ENCODE measurements at places on chromosomes 1 and 21.

- DNase-seq, result no peak
Observed at GRCh38 chr1:243851765-243852164, 1.7 kb upstream of the AKT3 start.

DNA sequence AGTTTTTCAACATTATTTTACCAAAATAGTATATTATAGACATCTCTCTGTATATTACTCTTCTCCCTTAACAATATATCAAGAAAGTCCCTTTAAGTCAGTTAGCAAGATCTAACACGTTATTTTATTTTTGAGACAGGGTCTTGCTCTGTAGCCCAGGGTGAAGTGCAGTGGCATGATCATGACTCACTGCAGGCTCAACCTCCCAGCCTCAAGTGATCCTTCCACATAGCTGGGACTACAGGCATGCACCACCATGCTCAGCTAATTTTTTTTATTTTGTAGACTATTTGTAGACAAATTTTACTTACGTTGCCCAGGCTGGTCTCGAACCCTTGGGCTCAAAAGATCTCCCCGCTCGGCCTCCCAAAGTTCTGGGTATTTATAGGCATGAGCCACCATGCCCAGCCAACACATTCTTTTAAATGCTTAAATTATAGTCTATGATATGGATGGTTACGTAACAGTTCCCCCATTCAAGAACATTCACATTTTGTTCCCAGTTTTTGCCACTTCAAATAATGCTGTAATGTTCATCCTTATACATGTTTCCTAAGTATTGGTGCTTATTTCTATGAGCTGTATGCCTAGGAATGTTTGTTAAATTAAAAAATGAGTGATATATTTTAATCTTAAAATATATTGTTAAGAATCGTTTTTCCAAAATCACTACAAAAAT, 70.4 kb downstream of the TUT4 start:
- no peak for DNase-seq

GRCh38 chr1:230339033-230339432, 87.1 kb downstream of the PGBD5 start:
- no peak for DNase-seq

DNA sequence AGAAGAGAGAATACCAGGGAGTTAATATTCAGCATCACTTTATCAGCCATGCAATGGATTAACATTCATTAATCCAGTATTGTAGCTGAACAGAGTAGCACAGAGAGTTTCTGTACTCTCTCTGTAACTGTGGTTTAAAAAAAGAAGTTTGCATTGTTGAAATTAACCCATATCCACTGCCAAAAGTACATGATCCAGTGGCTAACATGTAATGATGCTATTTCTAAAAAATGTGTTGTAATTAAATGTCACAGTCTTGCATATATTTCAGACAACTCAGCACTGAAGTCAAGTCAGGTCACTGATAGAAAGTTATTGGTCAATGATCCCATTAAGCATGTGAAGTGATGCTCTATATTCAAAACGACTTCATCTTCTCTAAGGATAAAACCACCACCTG, 141.3 kb downstream of the NRIP1 start:
- DNase-seq, result no peak

DNA sequence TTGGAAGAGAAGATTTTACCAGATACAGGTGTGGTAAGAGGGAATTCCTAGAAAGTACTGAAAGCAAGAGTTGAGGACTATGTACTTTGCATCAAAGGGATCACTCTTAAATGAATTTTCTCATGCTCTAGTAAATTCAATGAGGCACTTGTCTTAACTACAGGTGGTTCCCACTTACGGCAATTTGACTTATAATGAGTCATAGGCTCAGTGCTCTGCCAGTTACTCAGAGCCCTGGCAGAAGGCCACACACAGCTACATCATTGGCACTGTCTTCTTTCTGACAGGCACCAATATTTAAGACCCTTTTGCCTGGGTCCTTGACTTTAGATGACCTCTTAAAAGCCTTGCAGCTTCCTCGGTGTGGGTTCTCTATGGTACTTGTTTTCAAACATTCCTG, 15.9 kb upstream of the ADAMTS5 start:
- DNase-seq, result no peak

DNA sequence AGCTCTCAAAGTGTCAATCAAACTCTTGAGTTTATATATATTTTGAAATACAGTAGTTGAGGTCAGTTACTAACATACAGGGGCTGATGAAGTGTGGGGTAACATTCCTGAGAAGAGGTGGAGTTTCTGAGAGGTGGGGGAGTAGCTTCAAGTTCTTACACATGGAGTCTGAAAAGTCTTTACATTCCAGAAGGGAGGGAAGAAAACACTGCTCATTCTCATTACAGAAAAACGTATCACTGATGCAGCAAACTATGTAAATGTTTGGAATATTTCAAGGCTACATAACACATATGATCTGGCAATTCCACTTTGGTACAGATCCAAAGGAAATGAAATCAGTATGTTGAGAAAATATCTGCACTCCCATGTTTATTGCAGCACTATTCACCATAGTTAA, 1065.8 kb upstream of the B3GALT2 start:
- DNase-seq, result no peak

DNA sequence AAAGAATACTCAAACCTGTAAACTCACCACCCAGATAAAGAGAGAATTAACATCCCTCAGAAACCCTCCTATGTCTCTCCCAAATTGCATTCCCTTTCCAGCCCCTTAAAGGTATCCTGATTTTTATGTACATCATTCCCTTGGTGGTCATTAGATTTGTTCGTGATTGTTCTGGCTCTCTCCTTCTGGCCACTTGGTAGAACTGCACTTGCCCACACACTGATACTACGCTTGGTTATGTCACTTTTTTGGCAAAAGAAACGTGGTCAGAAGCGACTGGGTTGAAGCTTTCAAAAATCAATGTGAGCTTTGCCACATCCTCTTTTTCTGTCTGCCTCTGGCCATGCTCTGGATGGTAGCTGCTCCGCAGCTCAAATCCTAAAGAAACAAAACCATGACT, 76.3 kb downstream of the KRTAP19-8 start:
- no peak for DNase-seq

- DNase-seq, result peak; percentile 73
Observed at GRCh38 chr1:116909512-116910378, at the start of gene PTGFRN. Gene PTGFRN, plus strand, starts transcription at chr1:116909916. Its CDS starts 288 bp downstream, at chr1:116910204.

DNA sequence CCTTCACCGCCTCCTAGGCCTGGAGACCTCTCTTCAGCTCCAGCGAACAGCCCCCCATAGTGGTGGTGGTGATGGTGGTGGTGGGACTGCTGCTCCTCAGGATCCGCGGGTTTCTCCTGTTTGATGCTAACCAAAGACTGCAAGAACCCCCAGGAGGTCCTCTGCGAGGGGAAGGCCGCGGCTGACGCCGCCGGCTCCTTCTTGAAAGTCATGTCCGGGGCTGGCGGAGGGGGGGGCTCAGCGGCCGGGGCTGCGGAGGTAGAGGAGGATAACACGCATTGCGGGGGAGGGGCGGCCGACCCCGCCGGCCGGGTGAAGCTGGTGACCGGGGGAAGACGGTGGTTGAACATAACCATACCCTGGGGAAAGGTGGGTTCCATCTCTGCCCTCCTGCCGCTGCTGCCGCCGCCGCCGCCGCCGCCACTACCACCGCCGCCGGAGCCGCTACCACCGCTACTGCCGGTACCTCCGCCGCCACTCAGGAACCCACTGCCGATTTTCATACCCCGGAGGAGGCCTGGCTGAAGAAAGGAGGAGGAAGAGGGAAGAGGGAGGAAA, 554 bp downstream of the ZNF281 start:
- peak; percentile 24 for DNase-seq

- DNase-seq, result no peak
Observed at GRCh38 chr21:24628046-24628445, 979.2 kb downstream of the MRPL39 start.

DNA sequence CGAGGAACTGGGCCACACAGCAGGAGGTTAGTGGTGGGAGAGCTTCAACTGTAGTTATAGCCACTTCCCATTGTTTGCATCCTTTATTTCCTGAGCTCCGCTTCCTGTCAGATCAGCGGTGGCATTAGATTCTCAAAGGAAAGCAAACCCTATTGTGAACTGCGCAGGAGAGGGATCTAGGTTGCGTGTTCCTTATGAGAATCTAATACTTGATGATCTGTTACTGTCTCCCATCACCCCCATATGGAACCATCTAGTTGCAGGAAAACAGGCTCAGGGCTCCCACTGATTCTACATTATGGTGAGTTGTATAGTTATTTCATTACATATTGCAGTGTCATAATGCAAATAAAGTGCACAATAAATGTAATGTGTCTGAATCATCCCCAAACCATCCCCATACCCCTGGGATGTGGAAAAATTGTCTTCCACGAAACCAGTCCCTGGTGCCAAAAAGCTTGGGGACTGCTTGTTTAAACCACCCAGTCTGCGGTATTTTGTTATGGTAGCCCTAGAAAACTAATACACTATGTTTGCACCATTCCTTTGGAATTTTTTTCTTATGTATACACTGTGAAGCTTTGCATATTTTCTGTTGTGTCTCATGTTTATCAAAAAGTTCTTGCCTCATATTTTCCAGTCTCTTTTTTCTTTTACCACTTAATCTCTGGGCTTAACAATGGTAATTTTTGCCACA, 136.6 kb upstream of the IVNS1ABP start:
- no peak for DNase-seq

DNA sequence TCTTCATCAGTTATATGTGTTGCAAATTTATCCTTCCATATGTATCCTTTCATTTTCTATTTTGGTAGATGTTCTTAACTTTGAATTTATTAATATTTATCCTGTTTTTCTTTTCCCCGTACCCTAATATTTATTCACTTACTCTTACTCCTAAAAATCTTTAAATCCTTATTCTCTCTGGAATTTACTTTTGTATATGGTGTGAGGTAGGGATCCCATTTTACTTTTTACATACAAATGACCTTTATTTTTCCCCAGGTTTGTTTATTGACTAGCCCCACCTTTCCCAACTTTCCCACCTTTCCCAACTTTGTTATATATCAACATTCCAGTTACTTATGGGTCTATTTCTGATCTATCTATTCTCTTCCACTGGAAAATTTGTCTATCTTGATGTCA, 21.7 kb upstream of the ADAR start:
- no peak for DNase-seq

GRCh38 chr21:31397515-31397926, 53.5 kb upstream of the TIAM1 start:
- no peak for DNase-seq

- peak; percentile 53 for DNase-seq
Observed at GRCh38 chr1:8015036-8015808, 10.9 kb downstream of the ERRFI1 start.

DNA sequence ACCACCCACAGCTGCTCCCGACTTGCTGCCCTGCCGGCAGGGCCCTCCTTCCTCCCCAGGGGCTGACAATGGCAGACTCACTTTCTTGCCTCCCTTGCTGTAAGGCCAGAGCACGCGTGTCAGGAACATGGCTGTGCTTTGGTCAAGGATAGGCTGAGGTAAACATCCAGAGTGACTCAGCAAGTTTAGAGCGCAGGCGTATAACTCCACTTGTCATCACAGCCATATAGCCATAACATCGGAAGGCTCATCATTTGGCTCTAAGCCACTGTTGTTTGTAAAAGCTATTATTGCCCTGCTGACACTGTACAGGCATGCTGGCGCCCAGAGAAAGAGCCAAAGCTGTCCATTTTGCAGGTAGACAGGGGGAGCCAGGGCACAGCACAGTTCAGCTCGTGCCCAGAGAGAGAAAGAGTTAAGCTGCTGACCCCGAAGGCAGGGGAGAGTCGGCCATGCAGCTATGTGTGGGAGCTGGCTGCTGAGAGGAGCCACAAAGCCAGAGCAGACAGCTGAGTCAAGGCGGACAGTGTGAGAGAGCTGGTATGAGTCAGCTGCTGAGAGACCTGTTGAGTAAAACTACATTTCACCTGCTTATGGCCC, 60.6 kb downstream of the GNG4 start:
- no peak for DNase-seq

GRCh38 chr1:200226268-200226968, 183.4 kb downstream of the ZNF281 start:
- no peak for DNase-seq

DNA sequence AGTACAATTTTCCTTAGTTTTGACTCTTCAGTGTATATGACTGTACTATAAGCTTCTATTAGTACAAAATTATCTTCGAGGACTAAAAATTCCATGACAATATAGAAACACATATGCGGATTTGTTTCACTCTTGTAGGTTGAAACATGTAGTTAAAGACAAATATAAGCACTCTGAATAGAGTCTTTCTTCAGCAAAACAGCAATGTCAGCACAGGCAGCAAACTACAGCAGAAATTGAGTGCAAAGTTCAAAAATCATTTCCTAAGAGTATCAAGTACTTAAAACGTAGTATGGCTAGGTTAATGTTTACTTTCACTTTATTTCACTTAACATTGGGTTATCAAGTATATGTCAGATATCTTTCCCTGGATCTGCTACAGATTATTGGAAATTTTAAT, 106.7 kb downstream of the FAF1 start:
- no peak for DNase-seq

DNA sequence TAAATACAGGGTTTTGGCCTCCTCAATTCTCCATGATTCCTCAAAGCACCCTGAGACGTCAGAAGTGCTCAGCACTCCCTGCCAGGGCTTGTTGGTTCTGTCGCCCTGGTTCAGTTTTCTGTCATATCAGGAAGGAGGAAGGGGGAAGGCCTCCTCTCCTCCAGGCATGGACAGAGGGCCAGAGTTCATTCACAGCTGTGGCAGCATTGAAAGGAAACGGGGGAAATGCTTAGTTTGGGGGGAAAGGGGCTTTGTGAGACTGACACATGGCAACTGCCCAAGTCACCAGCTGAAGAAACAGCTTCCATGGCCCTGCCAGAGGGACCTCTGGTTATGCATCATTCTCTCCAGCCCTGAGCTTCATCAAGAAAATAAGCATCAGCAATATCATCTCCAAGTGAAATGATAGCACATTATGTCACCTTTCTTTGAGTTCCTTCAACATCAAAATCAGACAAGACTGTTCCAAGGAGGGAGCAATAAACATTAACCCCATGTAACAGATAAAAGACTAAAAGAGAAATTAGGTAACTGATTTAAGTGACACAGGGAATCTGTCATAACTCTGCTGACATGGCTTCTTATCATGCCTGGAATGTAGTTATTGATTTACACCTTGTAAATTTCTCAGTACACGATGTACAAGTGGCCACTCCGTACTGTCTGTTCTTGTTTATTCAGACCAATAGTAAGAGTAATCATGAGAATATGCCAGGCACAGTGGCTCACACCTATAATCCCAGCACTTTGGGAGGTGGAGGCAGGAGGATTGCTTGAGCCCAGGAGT, 103.2 kb upstream of the SLC25A33 start:
- no peak for DNase-seq

GRCh38 chr1:195851804-195852203, 756.4 kb downstream of the KCNT2 start:
- no peak for DNase-seq

DNA sequence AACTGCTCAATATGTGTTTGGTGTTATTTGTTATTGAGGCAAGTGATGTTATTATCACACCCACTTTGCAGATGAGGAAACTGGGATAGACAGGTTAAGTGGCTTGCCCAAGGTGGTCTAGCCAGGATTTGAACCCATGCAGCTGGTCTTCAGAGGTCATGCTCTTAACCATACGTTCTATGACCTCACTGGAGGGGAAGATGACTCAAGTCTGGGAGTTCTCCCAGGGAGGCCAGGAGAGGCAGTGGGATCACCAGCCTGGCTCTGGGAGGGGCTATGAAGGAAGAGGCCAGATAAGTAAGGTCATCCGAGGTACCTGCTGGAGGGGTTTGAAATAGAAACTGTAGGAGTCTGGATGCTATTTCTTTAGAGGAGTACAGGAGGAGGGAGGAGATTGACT, 95.3 kb downstream of the NAV1 start:
- DNase-seq, result no peak

- peak; percentile 78 for DNase-seq
Observed at GRCh38 chr1:1907098-1907736, 7.8 kb upstream of the CALML6 start.
